ENCODE measurements at places on chromosomes 3 and 15. TPM values are rescaled to one million over a fixed set of nuclear protein-coding genes. Genes with fewer than 3 reads are reported as not detected.
A peak's percentile ranks its signal among the peaks of the same experiment; 100 is the strongest.

GRCh38 chr3:49841126-49841696 is 15.2 kb downstream of the TRAIP start:
- DNase-seq, result no peak

GRCh38 chr3:29597376-29598008 is 316.6 kb downstream of the RBMS3 start:
- DNase-seq, result no peak

DNA sequence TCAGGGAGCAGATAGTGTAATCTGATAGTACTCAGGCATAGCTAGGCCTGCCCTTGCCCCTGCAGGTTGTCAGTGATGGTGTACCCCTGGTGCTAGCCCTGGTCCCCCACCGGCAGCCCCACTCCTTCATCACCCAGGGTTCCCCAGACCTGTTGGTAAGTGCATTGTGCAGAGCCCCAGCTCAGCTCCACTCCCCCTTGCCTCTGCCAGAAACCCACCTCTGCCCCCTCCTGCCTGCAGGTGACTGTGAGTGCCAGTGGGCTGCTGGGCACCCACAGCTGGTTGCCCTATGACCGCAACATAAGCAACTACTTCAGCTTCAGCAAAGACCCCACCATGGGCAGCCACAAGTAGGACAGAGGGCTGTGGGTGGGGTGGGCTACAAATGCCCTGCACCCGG is 27.5 kb downstream of the NBEAL2 start:
- no peak for DNase-seq

The EPHA6 gene
- not detected for total RNA-seq

DNA sequence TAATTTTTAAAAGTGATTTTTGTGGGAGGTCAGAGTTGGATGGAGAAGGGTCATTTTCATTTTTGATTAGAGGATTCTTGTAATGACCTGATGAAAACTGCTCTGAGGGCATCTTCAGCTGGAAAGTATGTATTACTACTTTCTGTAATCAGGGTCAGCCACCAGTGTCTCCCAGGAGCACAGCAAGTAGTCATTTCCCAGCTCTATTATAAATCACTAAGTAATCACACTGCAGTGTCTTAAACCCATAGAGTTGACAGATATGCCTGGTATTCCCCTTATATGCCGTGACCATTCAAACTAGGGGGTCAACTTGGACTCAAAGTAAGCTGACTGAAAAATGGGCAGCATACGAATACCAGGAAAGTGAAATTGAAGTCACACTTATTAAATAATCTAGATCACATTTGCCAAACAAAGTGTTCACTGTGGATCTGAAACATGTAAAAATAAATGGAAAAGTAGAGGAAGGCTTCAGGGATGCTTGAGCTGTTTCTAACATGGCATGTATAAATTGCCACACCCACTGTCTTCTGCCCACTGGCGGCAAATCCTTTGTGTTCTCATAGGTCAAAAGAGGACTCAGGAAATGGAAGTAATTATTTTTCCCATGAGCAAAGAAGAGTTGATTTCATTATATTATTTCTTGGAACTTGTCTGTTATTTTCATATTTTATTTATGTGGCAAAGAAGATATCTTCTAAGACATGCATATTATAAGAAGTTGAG is 105.7 kb downstream of the MBNL1 start:
- DNase-seq, result no peak

GRCh38 chr15:61653110-61653509 is 407.1 kb downstream of the VPS13C start:
- no peak for DNase-seq

DNA sequence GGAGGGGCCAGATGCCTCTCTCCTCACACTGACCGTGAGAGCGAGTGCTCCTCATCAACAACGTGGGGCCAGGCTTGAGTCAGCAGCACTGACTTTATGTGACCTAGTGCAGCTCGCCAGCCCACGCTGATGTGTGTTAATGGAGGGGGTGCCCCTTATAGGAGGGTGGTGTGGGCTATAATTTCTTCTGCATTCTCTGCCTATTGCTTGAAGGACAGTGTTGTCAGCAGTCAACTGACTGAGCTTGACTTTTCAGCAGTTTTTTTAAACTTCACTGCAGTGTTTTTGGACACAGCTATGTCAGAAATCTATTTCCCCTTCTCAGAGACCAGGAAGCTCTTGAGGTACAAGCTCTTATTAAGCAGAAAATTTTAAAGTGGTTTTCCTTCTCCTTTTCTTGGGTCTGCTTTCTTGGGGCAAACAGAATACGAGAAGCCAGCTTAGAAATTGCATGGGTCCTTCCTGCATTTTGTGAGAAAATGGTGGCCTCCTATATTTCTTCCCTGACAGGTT is 304.8 kb upstream of the CTDSPL start:
- no peak for DNase-seq

- no peak for DNase-seq
Observed at GRCh38 chr15:25741256-25741580, 121.9 kb downstream of the ATP10A start.

DNA sequence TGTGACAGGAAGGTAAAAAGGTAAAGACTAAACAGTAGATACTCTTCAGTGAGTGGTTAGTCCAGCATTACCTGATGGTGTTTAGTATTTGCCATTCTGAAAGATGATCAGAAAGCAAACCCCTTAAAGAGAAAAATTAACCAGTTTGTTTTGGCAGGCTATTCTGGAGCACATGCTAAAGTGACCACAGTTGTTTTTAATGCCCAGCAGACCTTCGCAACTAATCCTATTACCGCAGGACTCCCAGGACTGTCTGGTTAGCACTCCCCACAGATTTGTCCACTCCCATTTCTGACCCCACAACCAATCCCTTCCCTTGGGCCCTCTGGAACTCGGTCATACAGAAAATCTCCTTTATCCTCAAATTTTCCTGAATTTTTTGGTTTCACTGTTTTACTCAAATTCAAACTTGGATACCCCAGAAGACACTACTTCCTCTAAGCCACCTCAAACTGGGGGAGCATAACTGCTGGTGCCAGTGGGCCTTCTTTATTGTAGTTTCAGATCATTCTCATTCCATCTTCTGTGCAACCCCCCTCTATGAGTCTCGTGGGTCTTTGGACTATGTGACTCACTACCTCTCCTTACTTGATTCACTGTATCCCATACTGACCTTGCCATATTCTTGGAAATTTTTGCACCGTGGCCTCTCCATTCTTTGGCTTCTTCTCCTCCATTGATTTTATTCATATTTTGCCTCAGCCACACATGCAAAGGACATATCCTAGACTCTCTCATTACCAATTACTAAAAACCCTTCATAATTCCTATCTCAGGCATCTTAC is 104.4 kb downstream of the RBMS3 start:
- no peak for DNase-seq

The EOMES gene
- total RNA-seq, result 0.17 TPM

- DNase-seq, result peak; percentile 9
Observed at GRCh38 chr3:52896613-52897012, 735 bp downstream of the STIMATE start.

DNA sequence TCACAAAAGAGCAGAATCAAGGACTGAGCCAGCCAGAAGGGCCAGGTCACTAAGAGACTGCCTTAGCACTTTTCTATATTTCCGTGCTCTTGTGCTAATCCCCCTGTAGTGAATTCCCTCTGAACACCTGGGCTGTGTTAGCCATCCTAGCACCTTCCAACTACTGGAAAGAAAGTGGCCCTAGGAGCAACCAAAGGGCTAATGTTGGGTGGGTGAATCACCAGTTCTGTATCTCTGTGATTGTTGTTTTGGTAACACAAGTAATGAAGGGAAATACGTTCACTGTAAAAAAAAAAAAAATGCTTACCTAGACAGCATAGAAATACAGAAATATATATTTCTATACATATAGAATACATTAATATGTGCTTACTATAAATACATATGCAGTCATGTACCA is 43.9 kb downstream of the PXYLP1 start:
- peak; percentile 47 for DNase-seq

The TJP1 gene
- total RNA-seq, result 168 TPM

- DNase-seq, result no peak
Observed at GRCh38 chr3:102757950-102758349, 323.1 kb downstream of the ZPLD1 start.

DNA sequence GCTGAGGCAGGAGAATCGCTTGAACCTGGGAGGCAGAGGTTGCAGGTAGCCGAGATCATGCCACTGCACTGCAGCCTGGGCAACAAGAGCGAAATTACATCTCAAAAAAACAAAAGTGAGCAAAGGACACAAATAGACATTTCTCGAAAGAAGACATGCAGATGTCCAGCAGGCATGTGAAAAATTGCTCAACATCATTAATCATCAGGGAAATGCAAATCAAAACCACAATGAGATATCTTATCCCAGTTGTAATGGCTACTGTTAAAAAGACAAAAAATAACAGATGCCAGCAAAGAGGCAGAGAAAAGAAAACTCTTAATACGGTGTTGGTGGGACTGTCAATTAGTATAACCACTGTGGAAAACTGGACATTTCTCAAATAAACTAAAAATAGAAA is 20.9 kb downstream of the ASB7 start:
- DNase-seq, result peak; percentile 12

GRCh38 chr15:93174836-93175235 is 85.8 kb upstream of the RGMA start:
- DNase-seq, result no peak

The ITIH1 gene
- not detected for total RNA-seq

DNA sequence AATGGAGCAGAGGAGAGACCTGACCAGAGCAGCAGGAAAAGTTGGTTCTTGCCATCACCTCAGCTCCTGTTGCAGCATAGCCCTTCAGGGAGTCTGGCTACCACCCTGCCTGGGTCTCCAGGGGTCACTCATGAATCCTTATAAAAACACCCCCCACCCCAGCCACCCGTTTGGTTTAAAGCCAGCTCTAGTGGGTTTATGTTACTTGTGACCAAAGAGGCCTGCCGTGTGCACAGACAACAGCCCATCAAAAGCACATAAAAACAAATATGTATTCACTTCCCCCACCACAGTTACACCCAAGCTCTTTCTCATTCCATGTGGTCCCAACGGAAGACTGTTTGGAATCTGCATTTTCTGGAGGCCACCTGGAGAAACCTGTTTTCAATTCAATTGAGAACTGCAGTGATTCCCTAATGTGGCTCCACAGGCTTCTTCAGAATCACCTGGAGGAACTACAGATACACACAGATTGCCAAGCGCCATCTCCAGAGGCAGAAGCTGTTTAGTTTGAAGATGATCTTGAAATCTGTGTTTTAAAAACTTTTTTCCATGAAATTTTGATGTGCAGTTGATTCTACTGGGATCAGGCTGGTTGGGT is 13.8 kb downstream of the FOXL2 start:
- no peak for DNase-seq

DNA sequence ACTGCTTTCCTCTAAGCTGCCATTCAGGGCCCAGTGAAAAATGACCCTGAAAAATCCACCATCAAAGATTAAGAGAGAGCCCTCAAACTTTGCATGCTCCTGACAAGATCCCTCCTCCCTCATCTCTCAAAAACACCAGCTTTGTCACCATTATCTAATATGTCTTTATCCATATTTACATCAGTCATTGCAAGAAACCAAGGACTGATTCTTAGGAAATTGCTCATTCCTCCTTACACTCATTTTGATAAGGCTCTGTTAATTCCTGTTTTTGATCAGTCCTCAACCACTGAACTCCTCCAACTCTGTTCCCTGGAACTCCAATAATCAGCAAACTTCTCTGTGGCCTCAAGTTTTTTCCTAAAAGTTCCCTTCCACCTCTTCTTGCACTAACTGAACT is 51.8 kb downstream of the CD200 start:
- no peak for DNase-seq

DNA sequence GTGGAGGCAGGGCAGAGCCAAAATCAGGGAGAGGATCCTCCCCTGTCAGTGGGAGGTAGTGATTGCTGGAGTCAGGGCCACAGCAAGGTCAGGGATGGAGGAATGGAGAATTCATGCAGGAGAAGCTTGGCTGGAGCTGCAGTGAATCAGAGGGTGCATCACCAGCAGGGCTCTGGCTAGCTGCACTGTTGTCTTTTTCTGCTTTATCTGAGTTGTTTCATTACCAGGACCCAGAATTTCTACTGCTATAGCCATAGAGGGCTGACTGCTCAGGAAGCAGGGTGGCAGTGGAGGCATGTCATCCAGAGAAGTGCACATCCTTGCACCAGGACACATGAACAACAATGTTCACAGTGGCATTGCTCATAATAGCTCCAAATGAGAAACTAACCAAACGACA is 113.5 kb upstream of the GALNT15 start:
- peak; percentile 34 for DNase-seq

The ADGRG7 gene
- total RNA-seq, result 0.17 TPM

DNA sequence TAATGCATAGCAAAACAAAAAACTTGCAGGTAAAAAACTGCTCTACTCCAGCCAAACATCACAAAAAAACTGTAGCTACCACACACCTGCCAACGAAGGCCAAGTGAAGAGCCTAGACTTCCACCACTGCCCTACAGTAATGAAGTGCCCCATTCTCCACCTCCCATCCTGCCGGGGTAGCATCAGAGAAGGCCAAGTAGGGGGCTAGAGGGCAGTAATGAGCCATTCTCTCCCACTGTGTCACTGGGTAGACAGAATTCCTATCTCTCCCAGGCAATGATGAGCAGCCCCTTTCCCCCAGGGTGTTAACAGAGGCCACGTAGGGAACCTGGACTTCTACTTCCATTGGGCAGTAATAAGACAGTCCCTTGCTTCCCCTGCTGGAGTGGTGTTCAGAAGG is 9.5 kb downstream of the SEC22C start:
- DNase-seq, result peak; percentile 35

Measured in mammary epithelial cell (primary cell).